ENCODE measurements at places on chromosomes 12 and 14. TPM values are rescaled to one million over a fixed set of nuclear protein-coding genes. Genes with fewer than 3 reads are reported as not detected.

The PTCSC3 gene
- total RNA-seq = not detected

The RIMBP2 gene
- total RNA-seq = not detected

The BIN2 gene
- 161 TPM for total RNA-seq

The ITGA7 gene
- total RNA-seq = 2.0 TPM

The LIN7A gene
- not detected for total RNA-seq

The MUCL1 gene
- not detected for total RNA-seq

The RNF212B gene
- total RNA-seq = not detected

The PIANP gene
- total RNA-seq = not detected

The PTPRQ gene
- not detected for total RNA-seq

The VWF gene
- total RNA-seq = not detected

The CLEC4D gene
- not detected for total RNA-seq

The SLC38A4 gene
- not detected for total RNA-seq

The C1QL4 gene
- not detected for total RNA-seq

The PRB4 gene
- not detected for total RNA-seq

The MDP1 gene
- total RNA-seq = 18.2 TPM

The CCDC184 gene
- 1.4 TPM for total RNA-seq

The SFSWAP gene
- 50.4 TPM for total RNA-seq

The GNB3 gene
- 0.08 TPM for total RNA-seq

The KCNH5 gene
- total RNA-seq = not detected

The OR6C74 gene
- not detected for total RNA-seq

All from activated CD8-positive, alpha-beta T cell treated with anti-CD3 and anti-CD28 coated beads, Interleukin-2, amount 10 ng/mL, durations not matched to agents 7 days and 5 days (primary cell).